ENCODE measurements at places on chromosomes 3 and 15.
A peak's percentile ranks its signal among the peaks of the same experiment; 100 is the strongest.

DNA sequence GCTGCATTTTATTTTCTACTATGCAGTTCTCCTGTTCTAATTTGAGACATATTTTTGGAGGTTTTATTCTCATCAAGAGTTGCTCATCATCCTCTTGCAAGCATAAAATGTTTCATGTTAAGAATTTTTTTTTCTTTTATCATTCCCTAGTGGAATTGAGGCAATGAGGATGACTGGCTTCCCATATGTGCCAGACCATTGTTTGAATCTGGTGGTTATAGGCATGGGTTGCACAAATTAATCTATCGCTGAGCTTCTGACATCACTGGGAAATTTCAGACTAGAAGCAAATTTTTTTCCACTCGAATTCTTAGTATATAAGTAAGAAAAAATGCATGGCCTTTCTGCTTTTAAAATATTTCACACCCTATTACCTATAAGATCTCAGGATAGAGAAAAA lies 279.1 kb upstream of the PLSCR5 start:
- no peak for DNase-seq

- no peak for DNase-seq
Observed at GRCh38 chr3:52327486-52328290, 11.6 kb downstream of the DNAH1 start.

GRCh38 chr3:113805249-113805648 lies 33.3 kb upstream of the GRAMD1C start:
- DNase-seq = no peak

DNA sequence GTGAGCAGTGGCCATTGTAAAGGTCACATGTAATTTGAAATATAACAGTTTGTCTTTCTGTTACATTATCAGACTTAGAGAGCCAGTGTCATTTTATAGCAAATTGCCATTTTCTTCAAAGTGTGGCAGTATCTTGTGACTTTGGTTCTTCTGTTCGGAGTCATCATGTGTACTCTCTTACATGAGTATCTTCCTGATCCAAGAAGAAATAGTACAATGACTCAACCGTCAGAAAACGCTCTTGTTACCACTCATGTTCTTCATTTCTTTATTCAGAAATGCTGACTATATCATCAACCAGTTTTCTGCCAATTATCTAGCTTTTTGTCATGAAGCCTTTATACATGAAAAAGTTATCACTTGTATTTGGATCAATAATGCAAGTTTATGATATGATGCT lies 93.6 kb upstream of the CGNL1 start:
- no peak for DNase-seq

DNA sequence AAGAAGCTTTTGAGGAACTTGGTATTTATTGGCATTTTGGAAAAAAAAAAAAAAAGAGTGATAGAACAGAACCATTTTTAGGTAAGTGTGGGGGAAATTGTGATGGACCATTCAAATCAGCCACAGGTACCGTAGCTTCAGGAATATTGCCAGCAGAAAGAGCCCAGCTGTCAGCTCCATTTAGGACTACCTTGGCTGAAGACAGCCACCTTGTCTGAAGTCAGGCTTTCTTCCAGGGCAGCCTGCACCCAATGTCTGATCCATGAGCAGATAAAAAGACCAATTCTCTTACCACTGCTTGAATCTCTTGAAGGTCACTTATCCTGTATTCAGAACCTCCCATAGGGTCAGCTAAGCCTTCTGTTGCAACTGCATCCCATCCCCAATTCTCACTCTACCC lies 37.6 kb downstream of the SLCO3A1 start:
- DNase-seq = no peak

- DNase-seq = no peak
Observed at GRCh38 chr3:134352031-134352671, 22.1 kb downstream of the AMOTL2 start.

- DNase-seq = peak; percentile 71
Observed at GRCh38 chr3:12990781-12991480, 82.3 kb downstream of the IQSEC1 start.

- DNase-seq = no peak
Observed at GRCh38 chr3:29168081-29168480, 112.8 kb upstream of the RBMS3 start.

All from AG04449 (cell line).